ENCODE measurements at places on chromosomes 1 and 21.

DNA sequence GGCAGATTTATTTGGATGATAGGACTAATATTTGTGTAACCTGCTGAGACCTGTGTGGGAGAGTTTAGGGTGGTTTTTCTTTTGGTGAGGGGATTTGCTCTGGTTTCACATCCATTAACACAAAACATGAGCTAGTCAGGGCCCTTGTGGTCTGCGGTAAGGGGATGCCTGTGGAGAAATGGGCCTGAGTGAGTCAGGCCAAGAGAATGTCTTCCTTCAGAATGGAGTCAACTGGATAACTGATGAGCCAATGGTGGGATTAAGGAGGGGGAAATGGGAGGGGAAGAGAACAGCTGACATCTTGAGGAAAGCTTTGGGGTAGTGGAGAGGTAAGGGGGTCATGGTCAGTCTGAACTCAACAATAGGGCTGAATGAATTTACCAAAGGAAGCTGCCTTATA, 13.9 kb downstream of the WNT2B start:
- DNase-seq, result no peak

DNA sequence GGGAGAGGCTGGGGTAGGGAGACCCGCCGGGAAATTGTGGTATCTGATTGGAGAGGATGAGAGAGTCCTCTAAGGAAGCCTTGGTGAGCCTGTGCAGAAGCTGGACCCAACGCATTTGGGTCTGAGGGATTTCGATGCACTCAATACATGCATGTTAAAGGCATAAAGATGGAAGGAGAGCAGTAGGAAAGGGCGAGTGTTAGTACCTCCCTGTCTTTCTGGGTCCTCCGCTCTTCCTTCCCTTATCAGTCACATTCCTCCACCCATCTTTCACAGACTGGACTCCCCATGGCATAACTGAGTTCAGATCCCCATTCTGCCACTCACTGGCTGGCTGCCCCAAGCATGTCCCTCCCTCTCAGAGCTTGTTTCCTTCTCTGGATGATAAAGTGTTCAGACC, 7.3 kb downstream of the RGS16 start:
- DNase-seq, result no peak

GRCh38 chr1:117244971-117245370, 34.2 kb upstream of the VTCN1 start:
- no peak for DNase-seq

GRCh38 chr1:233993651-233994050, 89.2 kb downstream of the SLC35F3 start:
- no peak for DNase-seq

DNA sequence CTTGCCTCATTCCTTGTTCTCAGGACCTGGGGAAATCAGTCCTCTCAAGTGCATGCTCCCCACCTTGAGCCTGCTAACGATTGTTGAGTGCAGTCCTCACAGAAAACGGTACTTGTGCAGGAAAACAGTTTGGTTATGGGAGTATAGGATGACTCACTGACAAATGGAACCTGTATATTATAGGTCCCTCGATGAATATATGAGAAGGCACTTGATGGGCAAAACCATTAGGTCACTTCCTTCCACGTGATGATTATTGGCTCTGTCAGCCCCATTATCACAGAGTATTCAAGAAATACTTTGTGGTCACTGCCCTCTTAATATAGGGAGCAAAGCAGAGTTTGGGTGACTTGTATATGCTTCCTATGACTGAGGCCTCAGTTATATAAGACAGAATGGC, 6.2 kb downstream of the CCDC17 start:
- DNase-seq, result no peak

DNA sequence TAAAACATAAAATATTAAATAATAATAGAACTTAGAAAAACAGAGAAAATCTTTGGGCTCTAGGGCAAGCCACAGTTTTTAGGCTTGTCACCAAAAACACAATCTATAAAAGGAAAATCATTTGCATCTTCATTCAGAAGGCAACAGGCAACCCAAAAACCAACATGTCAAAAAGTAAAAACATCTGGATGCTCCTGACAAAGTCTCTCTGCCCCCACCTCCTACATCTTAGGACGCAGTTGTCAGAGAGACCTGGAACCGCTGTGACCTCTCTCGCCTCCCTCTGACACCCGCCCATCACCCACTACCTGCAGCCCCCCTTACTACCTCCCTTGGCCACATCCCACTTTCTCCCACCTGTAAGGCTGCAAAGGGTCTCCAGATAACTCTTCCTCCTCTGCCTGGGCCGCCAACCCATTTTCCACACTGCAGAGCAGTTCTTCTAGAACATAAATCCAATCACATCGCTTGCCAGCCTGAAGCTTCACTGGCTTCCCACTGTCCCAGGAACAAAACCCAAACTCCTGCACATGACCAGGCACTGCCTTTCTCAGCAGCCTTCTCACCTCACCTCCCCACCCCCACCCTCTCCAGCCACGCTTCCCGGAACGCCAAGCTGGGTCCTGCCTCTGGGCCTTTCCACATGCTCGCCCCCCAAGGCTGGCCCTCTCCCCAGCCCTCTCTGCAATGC, 14.7 kb downstream of the PRDM15 start:
- no peak for DNase-seq

DNA sequence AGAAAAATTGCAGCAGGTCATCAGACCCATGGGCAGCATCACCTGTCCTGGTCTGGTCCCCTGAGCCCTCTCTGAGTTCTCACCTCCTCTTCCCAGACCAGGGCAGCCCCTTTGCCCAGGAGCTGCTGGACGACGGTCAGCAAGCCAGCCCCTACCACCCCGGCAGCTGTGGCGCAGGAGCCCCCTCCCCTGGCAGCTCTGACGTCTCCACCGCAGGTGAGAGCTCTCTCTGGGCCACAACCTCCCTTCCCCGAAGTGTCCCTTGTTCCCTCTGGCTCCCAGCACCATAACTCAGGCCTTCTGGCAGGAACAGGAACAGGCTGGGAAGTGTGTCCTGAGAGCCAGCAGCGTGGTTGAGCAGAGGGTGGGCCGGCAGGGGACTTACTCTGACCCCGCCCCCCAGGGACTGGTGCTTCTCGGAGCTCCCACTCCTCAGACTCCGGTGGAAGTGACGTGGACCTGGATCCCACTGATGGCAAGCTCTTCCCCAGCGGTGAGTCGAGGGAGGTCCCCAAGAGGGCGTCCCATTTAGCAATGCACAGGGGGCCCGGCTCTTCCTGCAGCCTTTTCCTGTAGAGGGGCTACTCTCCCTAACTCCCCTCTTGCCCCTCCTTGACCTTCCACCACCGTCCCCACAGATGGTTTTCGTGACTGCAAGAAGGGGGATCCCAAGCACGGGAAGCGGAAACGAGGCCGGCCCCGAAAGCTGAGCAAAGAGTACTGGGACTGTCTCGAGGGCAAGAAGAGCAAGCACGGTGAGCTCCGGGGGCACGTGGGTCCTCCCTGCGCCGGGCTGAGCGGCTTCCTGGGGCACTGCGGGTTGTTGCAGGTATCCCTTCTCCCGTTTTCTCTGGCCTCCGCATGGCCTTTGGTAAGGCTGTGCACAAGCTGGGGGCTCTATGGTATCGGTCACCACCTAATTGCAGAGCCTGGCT, 2.4 kb downstream of the ELF3 start:
- no peak for DNase-seq
